AG10803 (cell line): ENCODE measurements at places on chromosomes 13 and 19.

GRCh38 chr13:92972751-92973150 is 253.9 kb upstream of the GPC6 start:
- no peak for DNase-seq

GRCh38 chr13:27311518-27312210 is 41.0 kb downstream of the RASL11A start:
- no peak for DNase-seq

- peak; percentile 93 for DNase-seq
These were observed 11.2 kb downstream of the IL17D start for GRCh38 chr13:20714563-20715329.

DNA sequence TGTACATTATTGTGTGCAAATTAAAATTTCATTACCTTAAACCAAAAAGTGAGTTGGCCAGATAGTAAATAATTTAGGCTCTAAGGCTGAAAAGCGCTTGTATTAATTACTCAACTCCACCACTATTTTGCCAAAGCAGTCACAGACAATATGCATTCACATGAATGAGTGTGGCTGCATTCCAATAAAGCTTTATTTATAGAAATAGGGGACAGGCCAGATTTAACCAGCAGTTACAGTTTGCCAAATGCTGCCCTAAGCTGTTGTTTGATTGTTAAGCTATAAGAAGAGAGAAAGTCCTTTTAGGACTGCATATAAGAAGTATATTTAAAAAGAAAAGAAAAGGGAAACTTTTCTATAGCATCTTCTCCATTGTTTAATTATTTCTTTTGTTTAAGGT is 342.6 kb downstream of the ITGBL1 start:
- DNase-seq = no peak

DNA sequence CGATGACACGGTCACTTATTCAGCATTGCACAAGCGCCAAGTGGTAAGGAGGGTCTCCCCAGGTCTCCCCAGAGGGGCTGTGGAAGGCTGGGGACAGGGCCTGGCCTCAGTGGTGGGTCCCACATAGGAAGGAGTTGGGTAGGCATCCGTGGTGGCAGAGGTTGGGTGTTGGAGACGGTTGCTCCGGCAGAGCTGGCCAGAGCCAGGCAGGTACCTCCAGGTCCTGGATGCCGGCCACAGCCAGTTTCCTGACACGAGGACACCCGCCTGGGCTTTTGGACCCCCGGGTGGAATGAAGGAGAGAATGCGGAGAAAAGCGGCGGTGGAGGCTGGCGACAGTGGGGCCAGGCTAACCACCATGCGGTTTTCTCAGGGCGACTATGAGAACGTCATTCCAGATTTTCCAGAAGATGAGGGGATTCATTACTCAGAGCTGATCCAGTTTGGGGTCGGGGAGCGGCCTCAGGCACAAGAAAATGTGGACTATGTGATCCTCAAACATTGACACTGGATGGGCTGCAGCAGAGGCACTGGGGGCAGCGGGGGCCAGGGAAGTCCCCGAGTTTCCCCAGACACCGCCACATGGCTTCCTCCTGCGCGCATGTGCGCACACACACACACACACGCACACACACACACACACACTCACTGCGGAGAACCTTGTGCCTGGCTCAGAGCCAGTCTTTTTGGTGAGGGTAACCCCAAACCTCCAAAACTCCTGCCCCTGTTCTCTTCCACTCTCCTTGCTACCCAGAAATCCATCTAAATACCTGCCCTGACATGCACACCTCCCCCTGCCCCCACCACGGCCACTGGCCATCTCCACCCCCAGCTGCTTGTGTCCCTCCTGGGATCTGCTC is 1.3 kb upstream of the FFAR1 start:
- DNase-seq = no peak

GRCh38 chr13:113397608-113398425 is 33.9 kb upstream of the GRTP1 start:
- no peak for DNase-seq

GRCh38 chr13:113669231-113669754 is 2.3 kb downstream of the GRK1 start:
- DNase-seq = no peak

GRCh38 chr19:38193445-38193844 is 30.6 kb downstream of the DPF1 start:
- DNase-seq = no peak

GRCh38 chr19:3976495-3977241 is 5.8 kb upstream of the DAPK3 start:
- DNase-seq = peak; percentile 36

DNA sequence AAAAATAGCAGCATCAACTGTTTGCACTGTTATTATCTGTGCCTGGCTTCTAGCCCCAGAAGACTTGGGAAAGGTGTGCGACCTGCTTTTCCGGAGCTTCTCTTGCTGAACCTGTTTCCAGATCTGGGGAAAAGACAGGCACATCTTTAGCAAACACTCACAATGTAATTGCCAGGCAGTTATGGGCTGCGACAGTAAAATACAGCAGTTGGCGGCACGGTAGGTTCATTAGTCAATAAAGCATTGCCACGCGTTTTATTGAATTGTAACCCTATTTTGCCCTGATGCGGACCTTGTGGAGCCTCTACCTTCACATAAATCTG is 223.7 kb upstream of the TSHZ3 start:
- no peak for DNase-seq

DNA sequence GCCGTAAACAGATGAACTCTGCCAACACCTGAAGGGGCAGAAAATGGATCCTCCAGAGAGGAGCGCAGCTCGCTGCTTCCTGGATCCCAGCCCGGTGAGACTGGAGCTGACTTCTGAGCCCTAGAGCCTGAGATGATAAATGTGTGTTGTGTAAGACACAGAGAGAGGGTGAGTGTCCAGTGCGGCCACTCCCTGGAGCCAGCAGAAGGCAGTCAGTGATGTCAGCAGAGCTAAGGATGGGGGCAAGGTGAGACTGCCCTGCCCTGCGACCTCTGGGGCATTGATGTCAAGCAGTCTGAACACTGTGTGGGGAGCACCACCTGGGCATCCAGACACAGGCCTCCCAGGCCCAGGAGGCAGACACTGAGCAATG is 9.7 kb upstream of the SLC35E1 start:
- DNase-seq = no peak

GRCh38 chr13:36362914-36363313 is 16.7 kb upstream of the SPART start:
- no peak for DNase-seq

GRCh38 chr13:112980434-112980833 is 11.4 kb downstream of the MCF2L start:
- DNase-seq = no peak

DNA sequence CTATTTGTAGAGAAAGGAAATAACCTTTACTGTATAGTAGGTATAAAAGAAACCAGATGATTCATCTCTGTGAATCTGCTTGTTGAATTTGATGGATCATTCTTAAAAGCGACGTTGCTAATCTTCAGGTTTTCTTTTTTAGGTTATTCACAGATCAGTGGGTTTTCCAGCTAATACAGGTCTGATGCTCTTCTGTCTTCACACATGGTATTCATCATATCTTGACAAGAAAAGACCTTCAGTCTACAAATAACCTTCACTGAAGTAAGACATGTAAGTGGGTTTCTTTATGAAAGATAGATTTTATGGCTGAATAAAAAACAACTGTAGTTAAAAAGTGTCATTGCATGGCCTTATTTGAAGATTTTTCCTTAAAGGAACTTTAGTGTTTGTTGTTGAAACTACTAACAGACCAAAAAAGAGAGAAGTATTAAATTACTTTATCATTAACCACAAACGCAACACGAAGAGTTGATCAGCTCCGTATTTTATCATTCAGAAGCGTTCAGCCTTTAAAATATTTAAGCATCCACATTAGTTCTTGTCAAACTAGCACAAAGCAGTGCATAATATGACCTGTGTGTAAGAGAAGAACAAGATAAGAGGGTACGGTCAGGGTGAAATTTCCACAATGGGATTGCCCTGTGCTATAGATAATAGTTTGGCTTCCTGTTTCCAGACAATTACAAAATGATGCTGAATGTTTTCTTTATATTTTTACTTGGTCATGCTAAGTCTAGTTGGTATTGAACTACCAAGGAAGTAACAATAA is 299.5 kb downstream of the MZT1 start:
- DNase-seq = no peak

- no peak for DNase-seq
These were observed 79.5 kb upstream of the MYO16 start for GRCh38 chr13:108549934-108550333.

- no peak for DNase-seq
These were observed 128.9 kb downstream of the CDK8 start for GRCh38 chr13:26382835-26383234.

DNA sequence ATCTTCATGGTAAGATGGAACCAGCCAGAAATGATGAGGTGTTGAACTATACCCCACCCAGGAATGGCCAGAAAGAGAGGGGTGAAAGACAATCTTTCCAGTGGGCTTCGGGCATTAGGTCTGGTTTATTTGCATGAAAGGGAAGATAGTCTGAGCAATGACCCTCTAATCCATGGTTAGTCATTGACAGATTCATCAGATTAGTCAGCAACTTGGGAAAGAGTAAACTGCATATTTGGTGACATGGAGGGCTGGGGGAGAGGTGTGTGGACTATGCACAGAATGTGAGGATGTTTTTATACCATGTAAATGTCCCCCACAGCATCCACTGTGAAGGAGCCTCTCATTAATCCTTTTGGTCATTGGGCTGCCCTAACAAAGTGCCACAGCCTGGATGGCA is 30.1 kb upstream of the USP12 start:
- DNase-seq = no peak

GRCh38 chr19:2743099-2743498 is 3.3 kb upstream of the SLC39A3 start:
- DNase-seq = no peak

DNA sequence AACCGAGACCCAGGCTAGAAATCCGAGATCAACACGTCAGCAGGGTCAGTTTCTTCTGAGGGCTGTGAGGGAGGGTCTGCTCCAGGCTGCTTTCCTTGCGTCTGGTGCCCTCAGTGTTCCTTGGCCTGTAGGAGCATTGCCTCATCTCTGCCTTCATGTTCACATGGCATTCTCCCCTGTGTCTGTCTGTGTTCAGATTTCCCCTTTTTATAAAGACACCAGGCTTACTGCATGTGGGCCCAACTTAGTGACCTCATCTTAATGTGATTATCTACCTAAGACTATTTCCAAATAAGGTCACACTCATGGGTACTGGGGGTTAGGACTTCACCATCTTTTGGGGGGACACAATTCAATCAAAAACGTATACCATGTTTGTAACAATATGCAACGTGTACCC is 57.2 kb upstream of the C1QTNF9 start:
- DNase-seq = no peak

DNA sequence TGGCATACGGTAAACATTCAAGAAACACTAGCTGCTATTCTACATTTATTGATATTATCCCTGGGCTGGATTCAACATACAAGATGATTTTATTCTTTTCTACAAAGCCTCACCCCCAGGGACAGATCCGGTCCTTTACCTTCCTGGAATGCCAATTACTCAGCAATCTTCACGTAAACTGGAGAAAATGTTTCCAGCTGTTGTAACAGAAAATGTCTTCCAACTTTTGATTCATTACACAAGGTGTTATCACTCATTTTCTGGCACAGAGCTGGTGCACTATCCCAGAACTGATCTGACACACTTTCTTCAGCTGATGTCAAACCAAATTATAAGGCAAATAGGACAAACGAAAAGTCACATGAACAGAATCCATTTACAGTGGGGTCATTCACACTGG is 33.1 kb downstream of the DCLK1 start:
- no peak for DNase-seq

- no peak for DNase-seq
These were observed 10.3 kb upstream of the PAN3 start for GRCh38 chr13:28128030-28128429.

GRCh38 chr13:42129033-42129432 is 80.6 kb downstream of the DGKH start:
- DNase-seq = no peak

GRCh38 chr19:34178274-34178610 is 5.9 kb downstream of the LSM14A start:
- DNase-seq = no peak
